ENCODE measurements at places on chromosomes 5 and 9. TPM values are rescaled to one million over a fixed set of nuclear protein-coding genes. Genes with fewer than 3 reads are reported as not detected.

Gene PCDHGA10
- total RNA-seq: not detected

Gene RABEPK
- 39.6 TPM for total RNA-seq

Gene SPEF2
- total RNA-seq: 2.1 TPM

Gene GIN1
- total RNA-seq: 5.3 TPM

Gene FAM221B
- not detected for total RNA-seq

Gene CCNO
- 7.5 TPM for total RNA-seq

Gene GCNT4
- 0.33 TPM for total RNA-seq

Gene EPB41L4B
- total RNA-seq: 14.6 TPM

Gene SNCAIP
- total RNA-seq: not detected

Gene LRRC70
- not detected for total RNA-seq

Gene NDUFS4
- 163 TPM for total RNA-seq

Gene CCNJL
- total RNA-seq: 14.3 TPM

Gene GLDC
- total RNA-seq: 14.1 TPM

Gene DUSP1
- 553 TPM for total RNA-seq

Gene TXNDC8
- total RNA-seq: not detected

Gene ANKDD1B
- 0.14 TPM for total RNA-seq

Gene GFRA3
- 0.11 TPM for total RNA-seq

Gene RNF183
- total RNA-seq: not detected

Gene CCDC183
- total RNA-seq: 0.74 TPM

Gene PFN3
- total RNA-seq: not detected

Gene BTNL3
- total RNA-seq: not detected

Gene GRXCR2
- total RNA-seq: not detected

Gene CATSPER3
- total RNA-seq: 0.40 TPM

Gene OR2V2
- total RNA-seq: not detected

Gene RETREG1
- 2.8 TPM for total RNA-seq

Gene PCDHA5
- total RNA-seq: 0.88 TPM

Gene COL5A1
- total RNA-seq: 33.7 TPM

Gene ADAMTS6
- total RNA-seq: 0.11 TPM

Gene GPX3
- total RNA-seq: 12.1 TPM

Gene SPACA9
- 4.3 TPM for total RNA-seq

Gene NSMF
- total RNA-seq: 48.9 TPM

Gene CAVIN4
- 0.38 TPM for total RNA-seq

Gene FGD3
- total RNA-seq: 0.36 TPM

Gene SEMA5A
- total RNA-seq: not detected

Gene DOCK8
- 0.40 TPM for total RNA-seq

Gene TSLP
- total RNA-seq: not detected

Gene IL4
- total RNA-seq: not detected

Gene RNF145
- 128 TPM for total RNA-seq

Gene MELK
- total RNA-seq: 75.9 TPM

Gene RUSC2
- 32.4 TPM for total RNA-seq

Gene CDO1
- total RNA-seq: not detected

Gene CNTLN
- total RNA-seq: 5.5 TPM

Gene CTNND2
- not detected for total RNA-seq

Gene C1QTNF3
- total RNA-seq: 0.33 TPM

Gene CD74
- total RNA-seq: not detected

Gene PRDM9
- not detected for total RNA-seq

Gene WWC1
- 100 TPM for total RNA-seq

Gene CEP120
- 12.0 TPM for total RNA-seq

Gene SKP2
- 19.5 TPM for total RNA-seq

Gene CCDC180
- total RNA-seq: 0.38 TPM

Gene PPP1R26
- 20.0 TPM for total RNA-seq

Gene REEP5
- total RNA-seq: 142 TPM

Gene ADGRV1
- total RNA-seq: 0.57 TPM

Gene PDE6A
- 0.25 TPM for total RNA-seq

Gene C5orf52
- not detected for total RNA-seq

Gene GLIPR2
- 7.1 TPM for total RNA-seq

Gene NR5A1
- total RNA-seq: not detected

Gene VCAN
- 10.5 TPM for total RNA-seq

Gene OR1L1
- not detected for total RNA-seq

All from A549 treated with ZK216348 at 1 μM for 4 hours (cell line).